ENCODE measurements at places on chromosomes 3 and 15. TPM values are rescaled to one million over a fixed set of nuclear protein-coding genes. Genes with fewer than 3 reads are reported as not detected.

GRCh38 chr3:154214306-154214705, 93.1 kb downstream of the ARHGEF26 start:
- no peak for DNase-seq

- no peak for DNase-seq
Observed at GRCh38 chr15:45276831-45277230, 24.8 kb downstream of the SLC28A2 start.

ARIH1 gene
- 29.3 TPM for total RNA-seq

DNA sequence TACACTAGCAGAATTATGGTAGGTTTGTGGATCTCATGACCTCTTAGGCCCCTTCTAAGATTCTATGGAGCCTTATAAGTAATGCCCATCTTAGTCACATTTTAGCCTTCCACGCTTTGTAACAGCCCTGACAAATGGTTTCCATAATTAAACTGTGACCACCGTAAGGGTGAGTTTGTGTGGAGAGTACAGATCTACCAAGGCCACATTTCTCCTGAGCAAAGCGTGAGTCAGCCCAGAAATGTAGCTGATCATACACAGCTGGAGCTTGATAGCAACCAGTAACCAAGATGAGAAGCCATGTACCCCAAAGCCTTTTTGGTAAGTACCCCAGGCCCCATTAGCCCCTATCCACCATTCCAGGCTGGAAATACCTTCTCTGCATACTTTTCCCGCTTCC, 31.7 kb downstream of the CHAC1 start:
- DNase-seq: no peak

MME gene
- 61.6 TPM for total RNA-seq

FRMD4B gene
- 8.5 TPM for total RNA-seq
